Stimulated activated CD8-positive, alpha-beta memory T cell treated with anti-CD3 and anti-CD28 coated beads, Interleukin-12 subunit alpha, Interleukin-12 subunit beta, amount 100 ng/mL, for 4 hours (primary cell): ENCODE measurements at places on chromosomes 2 and 18.

DNA sequence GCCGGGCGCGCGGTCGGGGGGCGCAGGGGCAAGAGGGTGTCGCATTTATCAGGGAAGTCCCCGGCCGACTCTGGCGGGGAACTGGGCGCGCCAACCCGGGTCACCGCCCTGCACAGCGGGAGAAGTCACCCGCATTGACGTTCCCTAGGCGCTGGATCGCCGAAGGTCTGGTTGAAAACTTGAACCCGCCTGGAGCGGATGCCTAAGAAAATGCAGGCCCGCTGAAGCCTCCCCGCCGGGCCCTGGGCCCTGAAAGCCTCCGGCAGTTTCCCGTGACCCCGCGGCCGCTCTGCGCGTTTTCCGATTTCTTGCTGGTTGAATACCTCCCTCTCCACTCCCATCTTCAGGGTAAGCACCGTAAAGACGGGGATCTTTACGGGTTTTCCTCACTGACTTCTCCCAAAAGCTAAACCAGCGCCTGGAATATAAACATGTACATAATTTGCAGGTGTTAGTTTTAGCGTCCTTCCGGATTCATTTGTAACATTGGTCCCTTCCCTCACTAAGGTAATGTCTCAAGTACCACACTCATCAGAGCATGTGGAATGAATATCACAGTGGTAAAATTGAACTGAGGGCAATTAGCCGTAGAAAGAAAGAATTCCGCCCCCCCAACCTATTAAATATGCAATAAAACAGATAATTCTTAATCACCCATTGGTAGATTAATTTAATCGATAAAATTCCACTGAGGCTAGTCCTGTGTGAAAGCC lies 675 bp upstream of the SPIRE1 start:
- no peak for DNase-seq

DNA sequence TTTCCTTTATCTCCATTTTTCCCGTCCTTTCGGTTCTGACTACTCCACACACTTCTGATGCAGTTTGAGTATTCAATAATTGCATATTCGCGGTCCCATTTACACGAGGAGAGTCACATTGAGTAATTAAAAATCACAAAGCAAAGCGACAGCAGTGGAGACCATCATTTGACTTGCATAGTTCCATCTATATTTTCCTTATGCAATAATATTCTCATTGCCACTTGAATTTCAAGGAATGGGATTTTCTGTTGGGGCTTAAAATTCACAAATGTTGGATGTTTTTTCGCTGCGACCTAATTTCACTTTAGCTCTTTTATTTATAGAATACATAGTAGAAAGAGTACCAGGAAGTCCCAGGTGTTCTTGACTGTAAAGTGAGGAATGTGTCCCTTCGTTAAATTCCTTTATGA lies 186.8 kb downstream of the ZEB2 start:
- no peak for DNase-seq

- DNase-seq, result no peak
Observed at GRCh38 chr2:128646091-128646490, 327.4 kb upstream of the HS6ST1 start.

DNA sequence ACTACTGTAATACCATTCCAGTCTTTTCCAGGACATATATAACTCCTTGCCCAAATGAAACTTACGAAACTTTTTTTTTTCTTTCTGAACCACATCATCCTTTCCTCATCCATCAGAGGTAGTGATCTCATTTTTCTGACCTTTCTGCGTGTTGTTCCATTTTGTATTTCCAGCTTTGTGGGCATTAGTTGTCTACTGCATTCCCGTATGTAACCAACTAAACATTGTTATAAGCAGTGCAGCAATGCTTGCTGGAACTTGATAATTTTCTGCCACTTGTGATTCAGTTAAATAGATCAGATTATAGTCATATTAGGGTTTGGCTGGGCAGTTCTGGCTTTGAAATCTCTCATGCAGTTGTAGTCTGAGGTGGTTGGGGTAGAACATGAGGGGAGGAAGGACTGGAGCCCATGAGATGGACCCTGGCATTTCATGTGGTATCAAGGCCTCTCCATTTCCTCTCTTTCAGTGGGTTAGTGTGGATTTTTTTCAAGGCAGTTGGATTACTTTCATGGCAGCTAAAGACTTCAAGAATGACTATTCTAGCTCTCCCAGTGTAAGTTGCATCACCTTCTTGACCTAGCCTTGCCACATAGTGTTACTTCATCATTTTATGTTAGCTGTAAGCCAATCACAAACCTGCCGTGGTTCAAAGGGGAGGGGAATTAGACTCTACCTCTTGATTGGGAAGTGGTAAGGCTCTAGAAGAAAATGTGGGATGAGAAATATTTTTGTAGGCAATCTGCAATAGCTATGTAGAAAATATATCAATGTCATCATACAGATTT lies 80.5 kb downstream of the EHBP1 start:
- DNase-seq, result no peak

- no peak for DNase-seq
Observed at GRCh38 chr2:181566334-181567032, 90.4 kb downstream of the CERKL start.

DNA sequence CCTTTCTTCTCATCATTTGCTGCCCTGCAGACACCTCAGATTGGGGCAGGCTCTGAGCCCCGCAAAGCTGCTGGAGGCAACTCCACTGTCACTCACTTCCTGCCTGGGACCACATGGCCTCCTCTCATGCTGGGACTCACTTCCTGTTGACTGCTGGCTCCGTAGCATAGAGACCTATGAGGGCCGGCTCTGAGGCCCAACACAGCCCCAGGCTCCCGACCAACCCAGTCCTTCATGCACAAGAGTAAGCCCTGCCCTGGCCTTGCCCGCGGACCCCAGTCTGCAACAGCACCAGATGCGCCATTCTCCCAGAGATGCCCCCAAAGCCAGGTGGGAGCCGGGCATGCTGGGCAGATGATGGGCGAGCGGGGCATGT lies 55.7 kb downstream of the DNMT3A start:
- no peak for DNase-seq

- no peak for DNase-seq
Observed at GRCh38 chr2:168089200-168089599, 158.2 kb downstream of the STK39 start.

- DNase-seq, result no peak
Observed at GRCh38 chr2:223093436-223094241, 41.6 kb downstream of the KCNE4 start.

- no peak for DNase-seq
Observed at GRCh38 chr2:120992791-120993555, 257.3 kb downstream of the GLI2 start.

- DNase-seq, result no peak
Observed at GRCh38 chr2:6031200-6031867, 339.1 kb downstream of the SOX11 start.

DNA sequence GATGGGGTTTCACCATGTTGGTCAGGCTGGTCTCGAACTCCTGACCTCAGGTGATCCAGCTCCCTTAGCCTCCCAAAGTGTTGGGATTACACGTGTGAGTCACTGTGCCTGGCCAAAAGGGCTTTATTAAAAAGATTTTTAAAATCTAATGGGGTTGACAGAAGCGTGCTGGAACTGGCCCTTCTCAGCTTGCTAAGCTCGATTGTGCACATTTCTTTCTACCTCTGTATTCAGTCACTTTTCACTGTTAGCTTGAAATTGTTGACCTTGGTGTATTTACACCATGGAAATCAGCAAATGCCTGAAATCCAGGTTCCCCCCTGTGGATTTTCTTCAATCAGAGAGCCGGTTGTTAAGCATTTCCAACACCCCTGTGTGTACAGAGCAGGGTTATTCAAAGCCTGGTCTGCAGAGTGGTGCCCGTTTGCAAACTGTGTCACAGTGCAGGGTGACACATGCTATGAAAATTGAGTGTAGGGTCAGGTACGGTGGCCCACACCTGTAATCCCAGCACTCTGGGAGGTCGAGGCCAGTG lies 140.2 kb downstream of the TGIF1 start:
- no peak for DNase-seq

DNA sequence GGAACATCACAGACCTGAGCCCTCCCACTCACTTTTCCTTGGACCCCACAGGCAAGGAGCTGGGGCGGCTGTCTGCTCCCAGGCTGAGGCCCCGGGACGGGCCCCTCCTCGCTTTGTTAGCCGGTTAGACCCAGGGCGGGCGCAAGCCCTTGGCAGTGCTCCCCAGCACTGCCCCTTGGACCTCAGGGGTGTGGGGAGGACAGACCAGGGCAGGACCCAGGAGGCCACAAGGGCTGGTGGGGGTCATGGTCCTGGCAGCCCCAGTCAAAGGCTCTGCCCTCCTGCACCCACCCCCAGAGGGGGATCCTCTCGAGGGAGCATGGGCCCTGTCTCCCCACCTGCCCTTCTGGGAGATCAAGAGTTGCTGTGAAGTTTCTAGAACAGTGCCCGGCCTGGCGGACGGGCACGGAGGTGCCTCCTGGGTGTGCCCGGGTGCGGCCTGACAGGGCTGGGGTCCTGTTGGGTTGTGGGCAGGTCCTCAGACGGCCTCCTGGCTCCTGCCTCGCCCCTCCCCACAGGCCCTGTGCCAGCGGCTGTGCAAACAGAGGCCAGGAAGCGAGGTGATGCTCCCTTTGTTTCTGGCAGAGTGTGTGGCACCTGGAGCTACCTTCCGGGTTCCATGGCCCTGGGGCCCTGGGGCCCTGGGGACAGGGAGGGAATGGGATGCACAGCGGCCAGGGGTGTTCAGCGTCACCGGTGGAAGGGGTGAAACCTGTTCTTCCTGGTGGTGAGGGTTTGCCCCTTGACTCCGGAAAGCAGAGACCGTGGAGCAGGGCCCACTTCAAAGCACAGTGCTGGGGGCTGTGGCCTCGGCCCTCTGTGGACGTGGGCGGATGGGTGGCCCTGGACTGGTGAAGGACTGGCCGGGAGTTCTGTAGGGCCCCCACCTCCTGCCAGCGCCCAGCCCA lies 2.9 kb upstream of the GAL3ST2 start:
- no peak for DNase-seq

GRCh38 chr18:46320928-46321711 lies 216.9 kb downstream of the HAUS1 start:
- no peak for DNase-seq

DNA sequence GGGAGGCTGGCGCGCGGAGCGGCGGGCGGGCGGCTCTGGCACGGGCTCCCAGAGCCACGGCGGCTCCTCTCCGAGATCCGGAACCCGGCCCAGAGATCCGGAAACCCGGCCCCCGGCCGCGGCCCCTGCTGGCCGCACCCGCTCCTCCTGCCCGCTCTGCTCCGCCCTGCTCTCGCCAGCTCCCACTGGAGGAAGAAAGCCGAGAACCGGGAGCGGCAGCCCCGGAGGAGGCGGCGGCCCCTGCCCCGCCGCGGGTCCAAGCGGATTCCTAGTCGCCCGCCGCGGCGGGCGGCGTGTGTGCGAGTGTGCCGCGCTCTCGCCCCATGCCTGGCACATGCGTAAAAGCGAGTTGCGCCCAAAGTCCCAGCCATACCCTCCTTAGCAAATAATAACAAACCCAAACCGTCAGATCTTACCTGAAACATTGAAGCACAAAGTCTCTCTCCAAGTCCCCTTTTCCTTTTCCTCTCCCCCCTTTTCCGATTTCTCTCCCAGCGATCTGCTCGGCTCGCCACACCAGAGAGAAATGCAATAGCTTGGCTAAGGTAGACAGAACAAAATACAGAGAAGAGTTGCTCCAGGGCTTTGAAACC lies 108.7 kb upstream of the KCTD1 start:
- DNase-seq, result no peak

DNA sequence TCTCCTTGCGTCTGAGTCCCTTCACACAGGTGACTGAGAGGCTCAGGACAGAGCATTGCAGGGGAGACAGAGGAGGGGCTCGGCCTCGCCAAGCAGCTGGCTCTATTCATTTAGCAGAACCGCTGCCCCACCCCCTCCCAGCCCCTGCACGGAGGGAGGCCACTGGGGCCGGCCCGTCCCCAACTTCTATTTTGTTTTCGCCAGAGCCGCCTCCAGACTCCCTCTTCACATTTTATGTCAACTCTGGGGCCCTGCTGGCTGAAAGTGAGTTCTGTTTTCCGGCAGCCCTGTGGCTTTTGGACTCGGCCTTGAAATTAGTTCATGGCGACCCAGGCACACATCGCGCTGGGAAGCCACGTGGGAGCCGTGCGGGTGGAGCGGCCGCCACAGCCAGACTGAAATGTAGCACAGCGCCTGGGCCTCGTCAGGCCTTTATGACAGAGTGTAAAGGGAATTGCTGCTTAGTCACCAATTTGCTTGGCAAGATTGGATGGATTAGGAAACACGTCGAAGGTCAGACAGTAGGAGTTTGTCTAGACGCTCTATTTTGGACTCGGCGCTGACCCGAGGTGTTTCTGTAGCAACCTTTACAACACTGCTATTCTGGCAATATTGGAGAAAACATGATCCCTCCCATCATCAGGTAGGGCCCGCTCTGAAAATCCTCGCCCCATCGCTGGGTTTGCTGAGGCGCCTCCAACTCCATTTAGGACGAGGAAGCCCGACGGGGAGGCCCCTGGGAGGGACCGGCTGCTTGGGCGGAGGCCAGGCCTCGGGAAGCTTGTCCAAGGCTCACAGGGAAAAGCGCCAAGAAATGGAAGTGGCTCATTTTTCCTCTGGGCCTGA lies 90.7 kb upstream of the CTDP1 start:
- no peak for DNase-seq

DNA sequence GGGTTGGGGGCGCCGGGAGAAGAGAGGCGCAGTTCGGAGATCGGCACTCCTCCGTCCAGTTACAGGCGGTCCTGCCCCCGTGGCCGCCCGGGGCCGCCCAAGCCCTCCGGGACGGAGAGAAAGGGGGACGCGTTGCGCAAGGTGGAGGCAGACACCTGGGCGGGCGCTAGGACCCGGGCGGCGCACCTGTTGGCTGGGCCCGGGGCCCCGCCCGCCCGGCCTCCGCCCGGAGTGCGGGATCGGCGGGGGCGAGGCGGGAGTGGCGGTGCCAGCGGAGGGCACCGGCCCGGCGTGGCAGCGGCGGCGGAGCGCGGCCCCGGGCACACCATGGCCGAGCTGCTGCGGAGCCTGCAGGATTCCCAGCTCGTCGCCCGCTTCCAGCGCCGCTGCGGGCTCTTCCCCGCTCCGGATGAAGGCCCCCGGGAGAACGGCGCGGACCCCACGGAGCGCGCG lies at the start of gene SGPP2:
Gene SGPP2 (plus strand): TSS at position 268 of the 453 bp plus-strand sequence. CDS start 60 bp downstream, at position 328.
- no peak for DNase-seq

- DNase-seq, result no peak
Observed at GRCh38 chr18:23550898-23551297, 35.4 kb downstream of the NPC1 start.

DNA sequence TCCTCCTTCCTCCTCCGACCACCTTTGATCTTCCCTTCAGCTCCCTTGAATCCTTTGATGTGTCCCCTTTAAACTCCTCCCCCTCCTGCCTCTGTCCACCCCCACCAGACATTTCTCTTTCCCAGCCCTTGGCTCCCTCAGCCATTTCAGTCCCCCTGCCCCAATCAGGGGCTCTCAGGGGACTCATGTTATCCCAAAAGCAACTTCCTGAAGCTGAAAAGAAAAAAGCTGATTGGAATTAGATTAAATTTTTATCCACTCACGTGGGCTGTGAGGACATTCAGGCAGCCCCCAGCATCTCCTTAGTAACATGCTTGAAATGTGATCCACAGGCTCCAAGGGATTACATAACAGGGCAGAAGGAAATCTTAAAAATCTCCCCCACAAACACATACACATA lies 81.3 kb downstream of the NEURL3 start:
- DNase-seq, result no peak

DNA sequence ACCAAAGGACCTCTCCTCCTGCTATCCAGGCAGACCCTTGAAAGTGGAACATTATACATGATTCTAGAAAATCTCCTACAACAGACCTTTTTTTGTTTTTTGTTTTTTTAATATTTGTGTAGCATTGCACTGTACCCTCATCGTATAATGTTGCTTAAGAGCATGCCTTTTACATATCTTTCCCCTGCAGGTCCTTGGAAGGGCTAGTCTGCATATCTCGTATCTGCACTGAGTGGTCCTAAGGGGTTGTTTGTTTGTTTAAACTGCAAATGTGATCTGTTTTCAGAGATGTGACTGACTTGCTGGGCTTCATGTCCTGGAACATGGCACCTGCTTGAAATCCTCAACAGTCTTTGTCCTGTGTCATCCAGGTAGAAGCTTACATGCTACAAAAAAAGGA lies 204.1 kb downstream of the FAM210A start:
- no peak for DNase-seq
